ENCODE measurements at places on chromosomes 5 and 9. TPM values are rescaled to one million over a fixed set of nuclear protein-coding genes. Genes with fewer than 3 reads are reported as not detected.

GRCh38 chr5:79091064-79091463 is 20.5 kb upstream of the BHMT start:
- no peak for ATAC-seq

DNA sequence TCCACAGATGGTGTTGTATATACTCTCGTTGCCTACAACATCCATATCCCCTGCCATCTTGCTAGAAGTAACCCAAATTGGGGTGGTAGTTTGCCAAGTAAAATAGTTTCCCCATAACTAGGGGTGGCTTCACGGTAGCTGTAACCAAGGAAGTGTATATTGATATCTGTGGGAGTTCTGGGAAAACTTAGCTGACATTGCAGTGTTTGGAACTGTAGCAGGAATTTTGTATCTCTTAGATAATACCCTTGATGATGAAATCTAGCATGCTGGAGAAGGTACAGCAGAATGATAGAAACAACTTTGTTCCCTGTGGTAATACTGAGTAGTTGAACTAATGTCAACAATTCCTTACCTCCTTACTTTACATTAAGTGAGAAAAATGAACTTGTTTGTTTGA is 29.8 kb downstream of the FBXL7 start:
- ATAC-seq = no peak

DNA sequence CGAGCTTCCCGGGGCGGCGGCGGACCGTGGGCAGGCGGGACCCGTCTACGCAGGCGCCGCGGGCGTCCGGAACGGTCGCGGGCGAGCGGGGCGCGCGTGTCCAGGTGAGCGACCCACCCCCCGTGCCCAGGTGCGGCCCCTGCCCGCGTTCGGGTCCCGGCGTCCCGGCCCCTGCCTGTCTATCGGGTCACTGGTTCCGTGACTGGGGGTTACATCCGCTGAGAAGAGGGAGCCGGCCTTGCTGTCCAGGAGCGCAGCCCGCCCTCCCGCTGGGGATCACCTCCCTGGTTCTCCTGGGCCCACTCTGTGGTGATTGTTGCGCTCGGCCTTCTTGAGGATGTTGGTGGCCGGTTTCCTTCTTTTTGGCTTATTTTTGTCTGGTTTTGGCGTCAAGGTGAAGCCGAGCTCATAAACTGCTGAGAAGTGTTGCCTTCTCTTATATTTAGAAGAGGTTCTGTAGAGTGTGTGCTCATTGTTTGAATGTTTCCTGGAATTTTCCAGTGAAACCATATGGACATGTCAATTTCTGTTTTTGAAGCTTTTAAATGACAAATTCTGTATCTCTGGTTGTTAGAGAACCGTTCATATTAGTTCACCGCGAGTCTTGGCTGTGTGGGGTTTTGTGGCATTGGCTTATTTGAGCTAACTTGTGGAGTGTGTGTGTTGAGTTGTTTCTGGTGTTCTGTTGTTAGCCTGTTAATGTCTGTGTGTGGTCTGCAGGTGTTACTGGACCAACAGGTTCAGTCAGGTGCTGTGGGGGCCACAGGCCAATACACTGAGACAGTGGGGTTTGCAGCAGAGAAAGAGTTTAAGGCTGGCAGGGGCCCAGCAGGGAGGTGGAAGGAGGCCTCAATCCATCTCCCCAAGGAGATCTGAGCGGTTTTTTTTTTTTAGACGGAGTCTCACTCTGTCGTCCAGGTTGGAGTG is 621 bp downstream of the CEP72 start:
- ATAC-seq = peak; percentile 36

- ATAC-seq = no peak
Measured at GRCh38 chr9:22111954-22112247, 102.8 kb upstream of the CDKN2B start.

The SPIN1 gene
- 22.3 TPM for total RNA-seq

GRCh38 chr9:6640268-6641051 is 5.1 kb downstream of the GLDC start:
- ATAC-seq = no peak

The BNC2 gene
- total RNA-seq = not detected

DNA sequence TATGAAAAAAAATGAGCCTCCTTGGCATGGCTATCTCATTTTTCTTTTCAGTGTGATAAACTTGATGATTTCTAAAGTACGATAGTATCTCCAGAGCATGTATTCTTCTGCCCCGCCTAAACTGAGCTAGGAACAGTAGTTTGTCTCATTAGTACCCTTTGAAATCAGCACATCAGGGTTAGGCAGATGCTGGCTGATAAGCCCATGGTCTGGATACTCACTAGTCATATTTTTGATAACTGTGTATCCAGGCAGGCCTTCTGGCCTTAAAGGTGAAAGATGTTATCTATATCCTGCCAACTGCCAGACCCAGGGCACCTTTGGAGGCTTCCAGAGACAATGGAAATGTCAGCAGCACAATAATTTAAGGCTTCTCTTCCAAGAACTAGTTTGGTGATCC is 103.8 kb downstream of the GIN1 start:
- ATAC-seq = no peak

DNA sequence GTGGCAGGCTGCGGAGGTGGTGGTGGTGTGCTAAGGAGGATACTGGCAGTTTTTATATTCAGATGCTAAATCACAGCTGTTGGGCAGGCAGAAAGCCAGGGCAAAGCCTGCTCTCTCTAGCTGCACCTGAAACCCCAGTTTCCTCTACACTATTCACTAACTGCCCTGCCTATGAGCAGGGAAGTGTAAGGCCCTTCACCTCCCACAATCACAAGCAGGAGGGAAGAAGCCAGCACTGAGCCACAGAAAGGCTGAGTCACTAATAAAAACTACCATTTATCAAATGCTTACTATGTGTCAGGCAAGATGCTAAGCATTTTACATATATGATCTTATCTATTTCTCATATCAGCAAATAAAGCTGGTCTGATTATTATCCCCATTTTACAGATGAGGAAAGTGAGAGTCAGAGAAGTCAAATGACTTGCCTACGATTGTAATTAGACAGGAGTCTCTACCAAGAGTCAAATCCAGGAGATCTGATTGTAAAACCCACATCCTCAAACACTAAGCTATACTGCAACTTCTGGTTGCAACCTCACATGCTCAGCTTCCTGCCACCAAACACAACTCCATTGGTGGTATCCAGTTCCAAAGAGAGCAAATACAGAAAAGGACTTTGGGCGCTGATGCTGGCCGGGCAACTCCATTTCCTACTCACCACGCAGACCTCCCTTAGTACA is 17.7 kb upstream of the IL6ST start:
- peak; percentile 80 for ATAC-seq

DNA sequence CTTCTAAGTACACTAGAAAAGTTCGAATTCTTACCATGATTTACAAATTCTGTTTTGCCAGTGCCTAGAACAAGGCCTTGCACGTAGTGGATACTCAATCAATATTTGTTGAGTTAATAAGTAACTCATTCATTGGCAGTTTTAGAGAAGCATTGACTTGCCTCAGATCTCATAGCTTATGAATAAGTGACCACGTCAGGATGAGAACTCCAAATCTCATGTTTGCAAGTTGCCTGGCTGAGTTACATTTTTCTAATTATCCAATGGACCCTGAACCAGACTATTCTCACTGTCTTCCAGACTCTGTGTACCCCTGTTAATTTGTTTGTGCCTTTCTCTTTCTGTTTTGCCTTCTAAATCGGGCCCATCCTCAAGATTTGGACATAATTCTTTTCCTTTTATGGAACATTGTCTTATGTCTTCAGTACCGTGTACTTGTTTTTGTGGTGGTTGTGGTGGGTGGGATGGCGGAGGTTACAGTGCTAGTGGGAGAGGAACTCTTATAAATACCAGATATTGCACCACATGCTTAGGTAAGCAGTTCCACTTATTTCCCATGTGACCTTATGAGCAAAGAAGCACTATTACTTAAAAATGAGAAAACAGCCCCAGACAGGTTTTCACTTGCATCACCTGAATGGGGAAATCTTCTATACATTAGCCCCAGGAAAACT is 96.3 kb downstream of the UNC13B start:
- ATAC-seq = no peak

DNA sequence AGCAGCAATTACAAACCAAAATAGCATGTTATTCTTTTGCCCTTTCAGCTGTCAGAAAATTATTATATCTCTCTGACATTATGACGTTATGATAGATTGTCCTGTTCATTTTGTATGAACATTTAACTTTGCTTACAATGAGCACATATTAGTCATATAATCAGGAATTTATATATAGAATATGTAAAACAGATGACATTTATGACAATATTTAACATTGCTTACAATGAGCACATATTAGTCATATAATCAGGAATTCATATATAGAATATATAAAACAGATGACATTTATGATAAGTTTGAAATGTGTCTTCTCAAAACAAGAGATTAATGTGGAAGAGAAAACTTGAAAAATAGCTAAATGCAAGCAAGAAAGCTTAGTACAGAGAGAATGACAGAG is 1180.2 kb downstream of the CDH12 start:
- no peak for ATAC-seq

DNA sequence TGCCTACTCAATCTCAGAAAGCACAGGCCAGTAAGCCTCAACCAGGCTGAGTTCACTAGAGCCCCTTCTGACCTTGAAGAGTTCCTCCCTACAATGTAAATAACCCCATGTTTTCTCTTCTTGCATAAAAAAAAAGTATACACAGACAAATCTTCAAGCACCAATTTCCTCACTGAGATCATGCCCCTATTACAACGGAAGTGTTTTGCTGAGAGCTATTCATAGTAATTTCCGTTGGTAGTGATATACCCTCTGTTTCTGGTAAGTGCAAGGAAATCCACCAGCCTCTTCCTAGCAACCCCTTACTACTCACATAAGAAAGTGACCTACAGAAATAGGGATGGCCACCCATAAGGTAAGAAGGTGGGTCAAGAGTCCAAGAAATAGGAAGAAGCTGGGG is 76.4 kb upstream of the TARS1 start:
- ATAC-seq = no peak

GRCh38 chr5:2465383-2465782 is 286.1 kb downstream of the IRX2 start:
- no peak for ATAC-seq

The NDUFS6 gene
- 13.0 TPM for total RNA-seq

DNA sequence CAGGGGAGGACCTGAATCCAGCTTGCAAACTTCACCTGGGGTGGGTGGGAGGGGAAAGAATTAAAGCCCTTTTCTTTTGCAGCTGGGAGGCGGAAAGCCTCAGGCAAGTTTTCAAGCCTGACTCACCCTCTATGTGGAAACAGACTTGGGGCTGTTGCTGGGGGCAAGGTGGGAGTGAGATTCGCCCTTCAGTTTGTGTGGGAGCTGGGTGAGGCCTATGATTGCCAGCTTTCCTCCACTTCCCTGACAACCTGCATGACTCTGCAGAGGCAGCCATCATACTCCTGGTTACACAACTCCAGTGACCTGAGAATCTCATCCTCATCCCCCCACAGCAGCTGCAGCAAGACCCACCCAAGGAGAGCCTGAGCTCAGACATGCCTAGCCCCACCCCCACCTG is 43.2 kb upstream of the SREK1 start:
- ATAC-seq = no peak

DNA sequence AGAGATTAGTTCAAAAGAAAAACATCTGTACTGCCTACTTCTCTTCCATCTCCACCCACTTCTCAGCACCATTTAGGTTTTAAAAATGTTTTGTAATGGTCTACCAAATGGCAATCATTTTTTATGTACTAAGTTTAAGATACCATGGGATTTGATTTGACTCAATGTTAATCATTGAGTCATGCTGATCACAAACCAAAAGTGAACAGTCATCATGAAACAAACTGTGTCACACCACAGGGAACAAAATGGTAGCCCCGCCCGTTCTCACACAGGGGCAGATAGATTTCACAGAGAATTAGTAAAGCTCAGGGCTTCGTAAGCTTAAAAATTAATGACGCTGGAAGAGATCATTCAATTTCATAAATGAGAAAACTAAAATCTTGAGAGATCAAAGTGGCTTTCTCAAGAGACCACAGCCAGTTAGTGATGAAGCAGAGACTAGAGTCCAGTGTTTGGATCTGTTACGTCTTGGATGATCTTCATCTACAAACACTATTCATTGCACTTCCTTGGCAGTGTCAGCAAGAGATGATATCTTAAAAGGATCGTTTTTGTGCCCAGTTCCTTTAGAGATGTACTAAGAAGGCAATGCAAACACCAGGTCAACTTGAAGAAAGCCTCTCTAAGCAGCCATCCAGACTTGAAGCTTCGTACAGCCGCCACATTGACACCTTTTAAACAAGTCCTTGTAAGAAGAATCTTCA is 33.9 kb upstream of the TRIO start:
- peak; percentile 91 for ATAC-seq

- no peak for ATAC-seq
Measured at GRCh38 chr9:19464061-19464763, 55.4 kb downstream of the ACER2 start.

GRCh38 chr9:124198331-124198730 is 59.4 kb upstream of the NEK6 start:
- ATAC-seq = no peak

DNA sequence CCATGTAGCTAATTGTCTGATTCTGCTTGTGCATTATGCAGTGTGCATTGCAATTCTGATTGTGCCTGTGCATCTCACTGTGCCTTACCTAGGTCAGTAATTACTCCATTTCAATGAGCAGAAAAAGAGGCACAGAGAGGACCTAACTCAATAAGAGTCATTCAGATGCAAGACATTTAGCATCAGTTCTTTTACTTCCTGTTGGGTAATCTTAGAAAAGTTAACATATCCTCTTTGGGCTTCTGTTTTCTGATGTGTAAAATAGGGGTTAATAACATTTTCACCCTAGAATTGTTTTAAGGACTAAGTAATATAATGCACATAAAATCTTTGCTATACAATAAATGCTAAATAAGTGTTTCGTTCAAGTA is 7.0 kb upstream of the DCTN4 start:
- no peak for ATAC-seq

- no peak for ATAC-seq
Measured at GRCh38 chr5:149337736-149338135, 7.6 kb upstream of the GRPEL2 start.

The ACTBL2 gene
- not detected for total RNA-seq

The MEGF9 gene
- 3.3 TPM for total RNA-seq

- no peak for ATAC-seq
Measured at GRCh38 chr5:150516011-150516410, 8.1 kb downstream of the NDST1 start.

GRCh38 chr5:55160493-55161209 is 680 bp downstream of the GPX8 start:
- no peak for ATAC-seq

DNA sequence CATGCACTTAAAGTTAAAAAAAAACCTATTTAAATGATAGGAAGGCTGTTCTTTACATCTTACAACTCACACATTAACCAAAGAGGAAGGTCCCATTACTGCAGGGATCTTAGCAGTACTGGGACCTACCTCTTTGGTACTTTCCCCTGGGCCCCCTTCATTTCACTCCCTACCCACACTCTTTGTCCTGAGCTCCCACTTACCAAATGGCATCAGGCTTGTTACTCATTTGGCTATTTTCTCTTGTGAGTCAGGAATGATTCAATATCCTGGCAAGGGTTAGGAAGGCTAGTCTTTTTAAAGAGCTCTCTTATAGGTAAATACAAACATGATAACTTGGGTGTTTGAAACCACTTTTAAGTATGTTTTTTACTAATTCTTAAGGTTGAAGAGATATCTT is 117.4 kb upstream of the ELL2 start:
- peak; percentile 95 for ATAC-seq

GRCh38 chr9:2545881-2546490 is 75.6 kb upstream of the VLDLR start:
- no peak for ATAC-seq

GRCh38 chr5:132103332-132103951 is 29.9 kb downstream of the CSF2 start:
- ATAC-seq = peak; percentile 52
